Adrenal gland (tissue), 19 donors: ENCODE measurements at places on chromosomes 4 and X. TPM values are rescaled to one million over a fixed set of nuclear protein-coding genes. Genes with fewer than 3 reads are reported as not detected.

The CPEB2 gene
- total RNA-seq: 9.1 TPM

The MTMR1 gene
- total RNA-seq: 14.9 TPM

DNA sequence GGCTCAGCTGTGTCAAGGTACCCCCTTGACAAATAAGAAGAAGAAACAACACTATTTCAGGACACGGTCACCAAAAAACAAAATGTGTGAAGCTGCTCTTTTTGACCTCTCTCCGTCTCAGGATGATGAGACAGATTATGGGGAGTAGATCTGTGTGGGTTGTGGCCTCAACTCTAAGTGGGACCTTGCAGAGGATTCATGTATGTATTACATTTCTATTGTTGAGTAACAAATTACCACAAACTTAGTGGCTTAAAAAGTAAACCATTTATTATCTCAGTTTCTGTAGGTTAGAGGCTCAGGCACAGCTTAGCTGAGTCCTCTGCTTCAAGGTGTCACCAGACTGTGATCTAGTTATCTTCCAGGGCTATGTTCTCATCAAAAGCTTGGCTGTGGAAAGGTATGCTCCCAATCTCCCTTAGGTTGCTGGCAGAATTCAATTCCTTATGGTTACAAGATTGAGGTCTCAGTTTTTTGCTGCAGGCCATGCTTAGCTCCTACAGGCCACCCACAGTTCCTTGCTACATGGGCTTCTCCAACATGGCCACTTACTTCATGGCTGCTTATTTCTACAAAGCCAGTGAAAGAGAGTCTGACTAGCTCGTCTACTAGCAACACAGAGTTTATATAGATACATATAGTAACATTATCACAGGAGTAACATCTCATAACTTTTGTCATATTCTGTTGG, 28.1 kb downstream of the DGKK start:
- DNase-seq: no peak
- no peak overlapping the region for H3K27ac ChIP-seq
- H3K36me3 ChIP-seq: no peaks in the 10 kb centered on the region
- H3K4me1 ChIP-seq: no peaks in the 10 kb centered on the region
- H3K4me3 ChIP-seq: no peak overlapping the region
- H3K27me3 ChIP-seq: peaks cover 14% of the 10 kb centered on the region

GRCh38 chr4:169652535-169652934, 32.2 kb downstream of the CLCN3 start:
- H3K36me3 ChIP-seq: no peaks in the 10 kb centered on the region
- no peak overlapping the region for H3K4me3 ChIP-seq
- no peaks in the 10 kb centered on the region for H3K27me3 ChIP-seq
- peaks cover 14% of the 10 kb centered on the region for H3K4me1 ChIP-seq
- no peak overlapping the region for H3K27ac ChIP-seq

The UGT2B11 gene
- total RNA-seq: not detected

The CXCL9 gene
- 0.11 TPM for total RNA-seq

GRCh38 chr4:24809376-24809775, 14.0 kb downstream of the SOD3 start:
- DNase-seq: no peak

GRCh38 chrX:102712981-102713625, 855 bp downstream of the GPRASP2 start:
- peaks cover 4% of the 10 kb centered on the region for H3K27me3 ChIP-seq
- H3K4me3 ChIP-seq: no peak overlapping the region
- H3K36me3 ChIP-seq: no peaks in the 10 kb centered on the region

GRCh38 chrX:30612250-30612655, 34.7 kb upstream of the TASL start:
- no peaks in the 10 kb centered on the region for H3K36me3 ChIP-seq
- H3K4me1 ChIP-seq: no peaks in the 10 kb centered on the region
- no peak overlapping the region for H3K27ac ChIP-seq
- DNase-seq: no peak
- no peak overlapping the region for H3K4me3 ChIP-seq

DNA sequence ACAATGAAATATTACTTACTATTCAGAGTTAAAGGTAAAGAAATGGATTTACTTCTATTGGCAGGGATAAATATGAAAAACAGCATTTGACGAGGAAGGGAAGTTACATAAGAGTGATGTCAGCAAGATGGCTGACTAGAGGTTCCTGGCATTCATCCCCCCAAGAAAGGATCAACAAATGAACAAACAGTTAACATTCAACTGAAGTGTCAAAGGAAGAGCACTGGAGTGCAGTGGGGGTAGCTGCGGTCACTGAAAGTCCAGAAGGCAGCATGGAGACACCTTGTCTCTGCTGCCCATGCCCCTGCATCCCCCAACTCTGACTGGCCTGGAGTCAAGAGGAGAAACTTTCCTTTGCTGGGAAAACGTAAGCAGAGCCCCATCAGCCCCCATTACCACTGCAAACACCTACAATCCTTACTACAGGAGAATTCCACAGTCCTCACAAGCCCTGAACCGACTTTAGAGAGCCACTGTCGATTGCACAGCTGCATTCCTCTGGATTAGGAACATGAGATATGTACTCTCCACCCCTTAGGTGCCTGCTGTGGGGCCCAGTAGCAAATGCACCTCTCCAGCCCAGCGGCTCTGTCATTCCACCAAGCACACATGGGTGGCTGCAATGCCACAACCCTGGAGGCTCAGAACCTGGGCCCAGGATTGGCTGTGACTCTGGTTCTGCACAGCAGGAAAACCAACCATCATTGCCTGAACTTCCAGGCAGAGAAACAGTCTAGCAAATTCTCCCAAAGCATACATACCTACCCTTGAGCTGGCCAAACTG, 79.5 kb downstream of the CBR4 start:
- no peaks in the 10 kb centered on the region for H3K36me3 ChIP-seq
- H3K27me3 ChIP-seq: no peaks in the 10 kb centered on the region
- H3K27ac ChIP-seq: no peak overlapping the region
- no peaks in the 10 kb centered on the region for H3K4me1 ChIP-seq

- H3K27ac ChIP-seq: no peak overlapping the region
- H3K27me3 ChIP-seq: peaks cover 17% of the 10 kb centered on the region
- H3K4me3 ChIP-seq: no peak overlapping the region
These were observed 22.9 kb downstream of the MID1IP1 start for GRCh38 chrX:38824176-38824575.

The THOC2 gene
- 52.2 TPM for total RNA-seq

- no peak overlapping the region for H3K4me3 ChIP-seq
- H3K36me3 ChIP-seq: no peaks in the 10 kb centered on the region
- H3K4me1 ChIP-seq: no peaks in the 10 kb centered on the region
- H3K27me3 ChIP-seq: no peaks in the 10 kb centered on the region
- H3K27ac ChIP-seq: no peak overlapping the region
- DNase-seq: no peak
These were observed 434.9 kb upstream of the PABPC4L start for GRCh38 chr4:134636338-134637051.

The VCX2 gene
- not detected for total RNA-seq

GRCh38 chr4:103443324-103443723, 245.2 kb upstream of the CENPE start:
- no peak for DNase-seq
- no peaks in the 10 kb centered on the region for H3K36me3 ChIP-seq
- H3K4me3 ChIP-seq: no peak overlapping the region
- H3K27me3 ChIP-seq: no peaks in the 10 kb centered on the region
- no peak overlapping the region for H3K27ac ChIP-seq
- no peaks in the 10 kb centered on the region for H3K4me1 ChIP-seq

DNA sequence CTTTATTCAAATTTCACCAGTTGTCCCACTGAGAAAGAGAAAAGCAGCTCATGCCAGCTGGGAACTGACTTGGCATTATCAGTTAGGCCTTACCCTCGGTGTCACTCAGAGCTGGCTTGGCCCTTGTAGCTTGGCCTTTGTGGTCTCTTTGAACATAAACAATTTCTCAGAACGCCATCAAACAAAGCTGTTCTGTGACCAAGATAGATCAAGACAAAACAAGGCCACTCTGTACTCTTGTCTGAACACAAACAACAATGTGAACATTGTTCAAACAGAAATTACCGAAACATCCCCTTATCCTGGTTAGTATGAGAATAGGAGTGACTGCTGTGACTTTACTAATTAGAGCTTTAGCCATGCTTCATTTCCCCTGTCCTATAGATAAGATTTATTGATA, 57.2 kb downstream of the DIPK2B start:
- H3K27me3 ChIP-seq: no peaks in the 10 kb centered on the region
- H3K4me3 ChIP-seq: no peak overlapping the region
- DNase-seq: no peak
- H3K27ac ChIP-seq: no peak overlapping the region
- no peaks in the 10 kb centered on the region for H3K36me3 ChIP-seq

- H3K27ac ChIP-seq: no peak overlapping the region
- H3K4me1 ChIP-seq: peaks cover 6% of the 10 kb centered on the region
- no peaks in the 10 kb centered on the region for H3K27me3 ChIP-seq
- no peak for DNase-seq
These were observed 58.6 kb downstream of the SMAD1 start for GRCh38 chr4:145540235-145540634.

- H3K36me3 ChIP-seq: no peaks in the 10 kb centered on the region
- peak overlapping the region; percentile 84 for H3K27ac ChIP-seq
- no peaks in the 10 kb centered on the region for H3K27me3 ChIP-seq
- no peak overlapping the region for H3K4me3 ChIP-seq
These were observed 125.8 kb downstream of the KIT start for GRCh38 chr4:54783402-54784110.

DNA sequence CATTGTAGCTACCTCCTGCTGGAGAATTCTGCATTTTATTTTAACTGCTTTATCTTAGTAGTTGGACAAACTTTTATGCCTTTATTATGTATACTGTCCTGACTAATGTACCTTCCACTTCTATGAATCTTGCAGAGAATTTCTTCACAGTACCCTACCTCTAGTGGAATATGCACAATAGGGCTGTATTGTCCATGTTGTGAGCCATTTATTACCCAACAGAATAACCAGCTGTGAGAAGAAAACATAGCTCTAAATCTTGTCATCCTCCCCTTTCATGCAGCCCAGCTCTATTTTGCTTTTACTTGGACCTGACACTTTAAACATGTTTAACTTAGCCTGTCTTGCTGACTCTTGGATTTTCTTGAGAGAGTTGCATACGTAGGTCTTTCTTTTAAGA, 56.2 kb downstream of the MCUB start:
- no peaks in the 10 kb centered on the region for H3K36me3 ChIP-seq
- no peak for DNase-seq
- H3K4me1 ChIP-seq: no peaks in the 10 kb centered on the region
- no peak overlapping the region for H3K4me3 ChIP-seq
- no peaks in the 10 kb centered on the region for H3K27me3 ChIP-seq

DNA sequence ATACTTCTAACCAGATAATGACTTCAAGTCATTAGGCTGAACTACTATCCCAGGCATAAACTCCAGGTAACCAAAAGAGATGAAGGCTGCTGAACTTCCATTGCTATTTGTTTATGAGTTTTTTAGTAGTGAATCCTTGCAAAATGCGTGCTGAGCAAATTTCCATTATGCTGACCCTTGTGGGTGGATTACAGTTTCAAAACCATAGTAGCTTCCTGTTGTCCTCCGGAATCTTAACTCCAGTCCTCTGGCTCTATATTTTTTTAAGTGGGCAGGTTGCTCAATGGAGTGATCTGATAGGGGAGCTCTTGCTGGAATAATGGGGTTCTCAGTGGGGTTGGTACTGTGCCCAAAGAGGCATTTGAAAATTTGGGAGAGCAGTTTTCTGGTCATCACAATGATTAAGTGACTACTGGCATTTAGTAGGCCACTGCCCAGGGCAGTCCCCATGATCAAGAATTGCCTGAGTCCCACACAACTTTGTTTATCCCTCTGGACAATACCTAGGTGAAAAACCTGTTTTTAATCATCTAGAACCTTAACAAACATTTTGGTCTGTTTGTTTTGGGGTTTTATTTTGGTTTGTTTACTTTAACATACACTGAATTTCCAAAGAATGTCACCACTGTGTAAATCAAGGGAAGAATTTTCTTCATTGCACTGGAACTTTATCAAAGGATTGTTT, 302.3 kb upstream of the GATB start:
- H3K36me3 ChIP-seq: no peaks in the 10 kb centered on the region
- no peak overlapping the region for H3K4me3 ChIP-seq

The DMP1 gene
- total RNA-seq: not detected

The HSFX2 gene
- 0.18 TPM for total RNA-seq

- H3K36me3 ChIP-seq: peaks cover 59% of the 10 kb centered on the region
- no peak overlapping the region for H3K4me3 ChIP-seq
- peaks cover 3% of the 10 kb centered on the region for H3K4me1 ChIP-seq
- no peak for DNase-seq
- H3K27me3 ChIP-seq: no peaks in the 10 kb centered on the region
- H3K27ac ChIP-seq: no peak overlapping the region
These were observed 62.4 kb upstream of the MSANTD1 start for GRCh38 chr4:3186609-3187008.

DNA sequence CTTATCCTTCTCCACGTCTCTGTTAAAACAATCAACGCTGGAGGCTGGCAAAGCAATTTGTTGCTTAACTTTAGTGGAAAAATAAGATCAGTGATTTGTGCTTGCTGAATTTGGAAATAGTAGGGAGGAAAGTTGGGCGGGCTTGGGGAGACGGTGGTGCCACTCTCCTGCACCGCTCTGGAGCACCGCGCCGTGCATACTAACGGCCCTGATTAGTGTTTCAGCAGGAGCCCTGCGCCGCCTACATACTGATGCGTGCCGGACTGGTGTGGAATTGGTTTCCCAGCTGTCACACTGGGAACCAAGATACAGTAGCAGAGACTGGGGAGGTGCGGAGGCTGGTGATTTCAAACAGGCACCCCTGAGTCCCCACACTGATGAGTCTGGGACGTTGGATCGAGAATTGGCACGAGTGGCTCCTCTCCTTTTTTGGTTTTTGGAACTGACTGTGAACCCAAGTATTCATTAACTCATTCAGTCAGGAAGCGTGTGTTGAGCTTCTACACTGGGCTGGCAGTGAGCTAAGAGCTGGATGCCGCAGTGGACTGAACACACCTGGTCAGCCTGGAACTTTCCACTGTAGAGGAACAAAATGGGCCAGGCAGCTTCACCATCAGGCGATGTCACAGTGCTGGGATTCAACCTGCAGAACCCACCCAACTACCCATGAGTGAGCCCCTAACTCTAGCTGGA, 29.0 kb upstream of the PSAPL1 start:
- no peak overlapping the region for H3K4me3 ChIP-seq
- no peaks in the 10 kb centered on the region for H3K27me3 ChIP-seq
- H3K36me3 ChIP-seq: no peaks in the 10 kb centered on the region
- no peak overlapping the region for H3K27ac ChIP-seq
